Ascending aorta (tissue), 2 donors: ENCODE measurements at places on chromosomes 13 and 19.

- DNase-seq = no peak
Measured at GRCh38 chr19:1171755-1172352, 2.2 kb downstream of the SBNO2 start.

DNA sequence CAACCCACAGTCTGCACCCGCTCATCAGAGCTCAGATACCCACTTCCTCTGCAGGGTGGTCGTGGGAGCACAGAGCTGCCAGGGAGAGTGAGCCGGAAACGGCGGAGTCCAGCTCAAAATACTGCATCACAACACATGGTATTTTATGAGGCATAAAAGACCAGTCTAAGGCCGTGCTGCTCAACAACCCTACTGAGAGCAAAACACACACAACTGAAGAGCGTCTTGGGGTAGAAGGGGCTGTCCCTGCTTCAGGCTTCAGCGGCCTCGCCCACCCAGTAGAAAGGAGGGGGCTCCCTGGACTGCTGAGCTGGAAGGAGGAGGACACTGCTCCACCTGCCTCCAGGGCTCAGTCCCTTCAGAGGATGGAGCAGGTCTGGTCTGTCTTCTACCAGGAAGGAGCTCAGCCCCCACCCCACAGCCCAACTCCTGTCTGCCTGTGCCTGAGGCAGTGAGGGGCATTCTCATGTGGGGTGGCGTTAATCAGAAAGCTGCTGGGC is 36.9 kb downstream of the NAXD start:
- DNase-seq = no peak

DNA sequence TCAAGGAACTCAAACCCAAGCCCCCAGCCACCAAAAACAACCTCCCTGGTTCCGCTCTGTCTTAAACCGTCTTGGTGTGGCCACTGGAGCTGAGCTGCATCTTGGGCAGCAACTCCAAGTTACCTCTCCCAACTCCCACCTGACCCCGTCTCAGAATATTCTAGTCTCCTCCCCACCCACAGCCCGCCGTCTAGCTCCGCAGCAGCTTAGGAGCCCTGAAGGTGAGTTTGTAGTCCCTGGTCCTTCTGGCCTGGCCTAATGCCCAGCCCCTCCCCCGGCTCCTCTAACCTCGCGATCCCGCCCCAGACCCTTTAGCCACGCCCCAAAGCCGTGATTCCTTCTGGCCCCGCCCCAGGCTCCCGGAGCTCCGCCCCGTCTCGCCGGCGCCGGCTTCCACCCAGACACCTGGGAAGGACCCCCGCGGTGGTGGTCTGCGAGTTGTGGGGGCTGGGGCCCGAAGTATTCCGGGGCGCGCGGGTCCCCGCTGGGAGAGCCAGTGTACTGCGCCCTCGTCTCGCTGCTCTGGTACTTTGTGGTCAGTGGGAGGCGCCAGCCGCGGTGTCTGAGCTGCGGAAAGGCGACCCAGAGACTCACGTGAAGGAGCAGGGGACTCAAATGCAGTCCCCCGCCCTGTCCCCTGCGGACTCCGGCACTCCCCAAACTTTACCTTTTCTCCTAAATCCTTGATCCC is 2.5 kb upstream of the LHB start:
- DNase-seq = peak; percentile 71

DNA sequence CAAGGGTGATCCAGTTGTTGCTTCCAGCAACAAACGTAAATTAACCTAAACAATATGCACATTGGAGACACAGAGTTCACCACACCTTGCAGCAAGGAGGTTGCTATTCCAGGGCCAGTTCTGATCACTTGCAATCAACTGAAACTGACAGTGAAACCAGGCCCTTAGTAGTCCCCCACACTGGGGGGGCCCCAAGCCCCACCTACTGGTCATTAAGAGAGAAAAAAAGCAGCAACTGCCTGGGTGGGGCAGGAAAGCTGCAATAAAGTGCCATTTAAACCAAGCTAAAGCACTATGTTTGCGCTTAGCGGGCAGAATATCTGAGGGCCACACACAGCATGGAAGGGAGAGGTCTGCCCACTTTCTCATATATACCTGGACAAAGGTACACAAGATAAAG is 51.5 kb downstream of the ATP7B start:
- DNase-seq = no peak

GRCh38 chr19:48290771-48291488 is 21.0 kb downstream of the ZNF114 start:
- DNase-seq = peak; percentile 86

GRCh38 chr13:97432917-97433726 is 847 bp upstream of the RAP2A start:
- peak; percentile 99 for DNase-seq

- DNase-seq = no peak
Measured at GRCh38 chr19:11244846-11245589, 5.6 kb downstream of the ANGPTL8 start.

DNA sequence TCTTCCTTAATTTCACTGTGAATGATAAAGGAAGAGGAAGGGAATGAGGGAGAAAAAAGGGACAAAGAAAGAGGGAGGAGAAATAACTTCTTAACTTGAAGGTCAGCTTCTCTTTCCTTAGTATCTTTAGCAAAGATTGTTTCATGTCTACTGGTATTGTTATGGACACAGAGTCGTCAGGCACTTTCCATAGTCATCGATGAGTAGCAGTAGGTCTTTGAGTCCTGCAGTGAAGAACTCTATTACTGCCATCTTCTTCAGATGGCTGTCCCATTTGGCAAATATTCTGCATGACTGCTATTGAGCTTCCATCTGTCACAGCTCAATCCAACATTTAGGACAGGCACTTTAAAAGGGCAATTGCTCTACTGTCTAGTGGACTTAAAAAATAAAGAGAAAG is 2463.1 kb downstream of the PCDH9 start:
- no peak for DNase-seq

GRCh38 chr13:50587115-50587514 is 256.4 kb downstream of the DLEU7 start:
- DNase-seq = no peak

DNA sequence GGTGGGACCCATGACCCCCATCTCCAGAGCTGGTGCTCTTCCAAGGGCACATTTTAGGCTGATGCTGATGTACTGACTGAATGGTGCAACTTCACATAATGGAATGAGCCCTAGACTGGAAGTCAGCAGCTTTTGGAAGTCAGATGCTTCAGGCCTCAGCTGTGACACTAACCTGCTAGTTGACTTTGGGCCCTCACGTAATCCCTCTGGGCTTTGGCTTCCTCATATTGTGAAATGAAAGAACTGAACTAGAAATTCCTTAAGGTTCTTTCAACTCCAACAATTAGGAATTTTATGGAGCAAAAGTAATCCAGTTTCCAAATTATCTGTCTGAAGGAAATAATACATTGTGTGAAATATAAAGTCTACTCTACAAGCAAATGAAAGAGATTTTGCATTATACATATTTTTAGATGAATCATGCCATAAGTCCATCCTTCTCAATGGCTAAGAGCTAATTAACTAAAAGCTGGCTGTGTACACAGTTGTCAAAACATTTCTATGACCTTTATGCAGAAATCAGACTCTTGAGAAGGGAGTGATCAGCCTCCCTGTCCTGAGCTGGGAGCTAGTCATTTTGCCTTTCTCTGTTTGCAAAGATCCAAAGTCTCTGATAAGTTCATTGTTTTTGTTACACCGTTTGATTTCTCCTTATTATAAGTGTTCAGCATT is 204.2 kb downstream of the DCLK1 start:
- DNase-seq = no peak

DNA sequence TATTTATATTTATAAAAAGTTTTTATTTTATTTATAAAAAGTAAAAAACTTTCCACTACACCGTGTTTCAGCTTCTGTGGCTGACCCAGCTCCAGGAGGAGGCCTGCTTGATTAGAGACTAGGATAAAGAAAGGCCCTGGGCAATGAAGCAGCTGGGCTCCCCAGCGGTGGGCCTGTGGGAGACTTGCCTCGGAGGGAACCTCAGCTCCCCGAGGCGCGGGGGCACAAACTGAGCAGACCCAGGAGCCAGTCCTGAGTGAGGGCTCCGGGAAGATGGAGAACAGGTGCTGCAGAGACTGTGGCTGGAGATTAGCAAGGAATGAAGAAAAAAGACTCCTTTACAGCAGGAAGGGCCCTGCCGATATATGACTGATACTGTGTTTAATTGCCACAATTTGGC is 63.8 kb upstream of the GJB6 start:
- DNase-seq = no peak

- no peak for DNase-seq
Measured at GRCh38 chr19:32203161-32203560, 142.2 kb upstream of the ZNF507 start.

DNA sequence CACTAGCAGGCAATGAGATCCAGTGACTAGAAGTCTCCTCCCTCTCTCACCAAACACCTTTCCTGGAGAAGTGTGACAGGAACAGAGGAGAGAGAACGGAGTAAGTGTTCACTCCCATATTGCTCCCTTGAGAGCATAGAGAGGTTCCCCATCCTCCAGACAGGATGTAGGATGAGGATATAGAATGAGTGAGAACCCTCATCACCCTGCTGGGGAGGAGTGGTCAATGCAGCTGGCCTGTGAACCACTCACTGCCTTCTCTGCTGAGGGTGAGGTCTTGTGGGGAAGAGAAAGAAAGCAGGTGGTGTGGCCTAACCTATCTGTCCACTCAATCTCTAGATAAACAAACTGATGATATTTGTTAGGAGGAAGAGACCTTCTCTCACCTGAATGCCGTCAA is 386.6 kb downstream of the PCDH20 start:
- DNase-seq = no peak

GRCh38 chr13:32491028-32491427 is 47.6 kb downstream of the N4BP2L2 start:
- no peak for DNase-seq

DNA sequence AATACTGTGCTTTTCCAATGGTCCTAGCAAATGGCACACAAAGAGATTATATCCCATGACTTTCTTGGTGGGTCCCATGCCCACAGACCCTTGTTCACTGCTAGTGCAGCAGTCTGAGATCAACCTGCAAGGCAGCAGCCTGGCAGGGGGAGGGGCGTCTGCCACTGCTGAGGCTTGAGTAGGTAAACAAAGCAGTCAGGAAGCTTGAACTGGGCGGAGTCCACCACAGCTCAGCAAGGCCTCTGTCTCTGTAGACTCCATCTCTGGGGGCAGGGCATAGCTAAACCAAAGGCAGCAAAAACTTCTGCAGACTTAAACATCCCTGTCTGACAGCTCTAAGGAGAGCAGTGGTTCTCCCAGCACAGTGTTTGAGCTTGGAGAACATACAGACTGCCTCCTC is 82.9 kb downstream of the ZNF737 start:
- no peak for DNase-seq

- DNase-seq = no peak
Measured at GRCh38 chr13:87107651-87108050, 563.5 kb upstream of the SLITRK5 start.

- no peak for DNase-seq
Measured at GRCh38 chr19:6412061-6412446, 12.6 kb downstream of the KHSRP start.

DNA sequence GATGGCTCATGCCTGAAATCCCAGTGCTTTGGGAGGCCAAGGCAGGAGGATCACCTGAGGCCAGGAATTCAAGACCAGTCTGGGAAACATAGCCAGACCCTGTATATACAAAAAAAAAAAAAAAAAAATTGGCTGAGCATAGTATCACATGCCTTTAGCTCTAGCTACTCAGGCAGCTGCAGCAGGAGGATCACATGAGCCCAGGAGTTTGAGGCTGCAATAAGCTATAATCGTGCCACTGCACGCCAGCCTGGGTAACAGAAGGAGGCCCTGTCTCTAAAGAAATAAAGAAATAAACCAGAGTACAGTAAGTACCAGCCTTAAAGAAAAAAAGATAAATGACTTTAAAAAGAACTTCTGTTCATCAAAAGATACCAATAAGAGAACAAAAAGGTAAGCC is 52.9 kb downstream of the FAM124A start:
- no peak for DNase-seq

DNA sequence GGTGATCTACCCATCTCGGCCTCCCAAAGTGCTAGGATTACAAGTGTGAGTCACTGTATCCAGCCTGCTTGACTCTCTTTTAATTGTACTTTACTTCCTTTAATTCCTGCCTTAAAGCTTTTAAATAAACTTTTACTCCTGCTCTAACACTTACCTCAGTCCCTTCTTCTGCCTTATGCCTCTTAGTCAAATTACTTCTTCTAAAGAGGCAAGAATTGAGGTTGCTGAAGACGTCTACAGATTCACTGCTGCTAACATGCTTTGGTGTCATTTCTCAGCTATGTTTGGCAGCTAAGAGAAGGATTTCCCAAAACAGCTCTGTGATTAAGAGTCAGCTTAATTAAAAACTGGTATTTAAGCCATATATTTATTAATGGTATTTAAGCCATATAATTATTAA is 32.9 kb upstream of the CD177 start:
- no peak for DNase-seq

GRCh38 chr13:30169442-30169841 is 137.9 kb downstream of the KATNAL1 start:
- DNase-seq = no peak

GRCh38 chr19:23523863-23524262 is 128.6 kb upstream of the ZNF91 start:
- DNase-seq = no peak

DNA sequence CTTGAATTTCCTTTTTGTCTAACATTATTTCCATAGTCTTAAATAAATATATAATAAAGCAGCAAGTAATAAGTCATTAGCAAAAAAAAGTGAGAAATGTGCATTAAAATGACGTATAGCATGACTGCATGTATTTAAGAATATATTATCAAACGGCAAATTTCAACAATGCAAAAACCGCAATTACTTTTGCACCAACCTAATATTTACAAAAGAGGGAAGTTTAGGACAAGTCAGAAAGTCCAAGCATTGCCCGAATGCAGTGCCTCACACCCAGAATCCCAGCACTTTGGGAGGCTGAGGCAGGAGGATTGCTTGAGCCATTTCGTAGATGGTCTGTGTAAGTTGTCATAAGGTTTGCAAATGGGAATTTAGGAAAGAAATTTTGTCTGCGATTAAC is 10.2 kb upstream of the NAXD start:
- DNase-seq = no peak

GRCh38 chr19:33374236-33374714 is 766 bp downstream of the CEBPG start:
- DNase-seq = no peak

GRCh38 chr19:991174-991931 is 7.2 kb downstream of the WDR18 start:
- DNase-seq = no peak

DNA sequence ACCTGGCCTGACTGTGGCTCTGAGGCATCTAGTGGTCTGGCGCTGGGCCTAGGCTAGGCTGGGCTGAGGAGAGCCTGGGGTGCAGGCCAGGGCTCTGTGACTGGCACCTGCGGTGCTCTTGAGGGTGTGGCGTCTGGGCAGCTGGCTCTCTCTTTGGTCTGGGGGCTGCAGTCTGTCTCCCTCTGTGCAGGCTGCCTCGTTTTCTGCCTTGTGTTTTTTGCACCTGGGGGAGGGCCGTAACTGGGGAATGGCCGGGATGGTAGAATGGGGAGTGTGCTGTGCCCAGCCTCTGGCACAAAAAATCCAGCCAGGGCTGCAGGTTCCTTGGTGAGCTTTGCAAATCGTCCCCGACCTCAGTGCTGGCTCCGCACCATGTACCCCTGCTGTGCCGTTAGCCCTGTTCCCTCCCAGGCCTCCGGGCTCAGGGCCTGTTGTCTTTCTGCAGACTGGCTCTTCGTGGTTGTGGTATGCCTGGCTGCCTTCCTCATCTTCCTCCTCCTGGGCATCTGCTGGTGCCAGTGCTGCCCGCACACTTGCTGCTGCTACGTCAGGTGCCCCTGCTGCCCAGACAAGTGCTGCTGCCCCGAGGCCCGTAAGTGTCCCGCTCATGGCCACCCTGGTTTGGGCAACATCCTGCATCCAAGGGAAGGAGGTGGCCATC is 6.5 kb upstream of the USF2 start:
- DNase-seq = no peak
